T-helper 2 cell (primary cell): ENCODE measurements at places on chromosomes 5 and 9.

- no peak for DNase-seq
Observed at GRCh38 chr9:82790875-82791274, 272.1 kb downstream of the RASEF start.

- DNase-seq, result no peak
Observed at GRCh38 chr5:37840053-37841034, 503 bp upstream of the GDNF start.

DNA sequence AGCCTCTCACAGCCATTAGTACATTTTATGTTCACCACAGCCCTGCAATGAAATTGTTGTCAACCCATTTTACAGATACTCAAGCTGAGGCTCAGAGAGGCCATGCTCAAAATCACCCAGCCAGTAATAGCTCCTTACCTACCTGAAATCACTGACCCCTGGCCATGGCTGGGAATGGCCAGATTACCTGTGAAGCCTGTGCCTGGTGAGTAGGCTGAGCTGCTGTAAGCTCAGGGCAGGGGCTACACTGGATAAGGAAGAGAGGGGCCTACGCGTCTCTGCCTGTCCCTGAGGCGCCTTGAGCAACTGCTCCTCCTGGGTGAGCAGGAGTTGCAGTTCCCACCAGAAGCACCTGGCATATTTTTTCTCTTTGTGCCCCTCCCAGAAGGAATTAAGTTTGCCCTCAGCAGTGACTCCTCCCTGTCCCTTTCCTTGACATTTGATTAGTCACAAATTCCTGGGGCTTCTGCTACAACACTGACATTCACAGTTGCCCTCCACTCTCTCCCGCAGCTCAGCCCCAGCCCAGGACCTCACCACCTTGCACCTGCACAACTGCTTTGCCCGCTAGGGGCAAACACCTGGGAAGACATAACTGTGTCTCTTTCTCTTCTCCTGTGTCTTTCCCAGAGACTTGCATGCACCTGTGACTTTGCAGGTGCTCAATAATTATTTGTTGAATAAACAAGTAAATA is 5.7 kb downstream of the CLTB start:
- no peak for DNase-seq

DNA sequence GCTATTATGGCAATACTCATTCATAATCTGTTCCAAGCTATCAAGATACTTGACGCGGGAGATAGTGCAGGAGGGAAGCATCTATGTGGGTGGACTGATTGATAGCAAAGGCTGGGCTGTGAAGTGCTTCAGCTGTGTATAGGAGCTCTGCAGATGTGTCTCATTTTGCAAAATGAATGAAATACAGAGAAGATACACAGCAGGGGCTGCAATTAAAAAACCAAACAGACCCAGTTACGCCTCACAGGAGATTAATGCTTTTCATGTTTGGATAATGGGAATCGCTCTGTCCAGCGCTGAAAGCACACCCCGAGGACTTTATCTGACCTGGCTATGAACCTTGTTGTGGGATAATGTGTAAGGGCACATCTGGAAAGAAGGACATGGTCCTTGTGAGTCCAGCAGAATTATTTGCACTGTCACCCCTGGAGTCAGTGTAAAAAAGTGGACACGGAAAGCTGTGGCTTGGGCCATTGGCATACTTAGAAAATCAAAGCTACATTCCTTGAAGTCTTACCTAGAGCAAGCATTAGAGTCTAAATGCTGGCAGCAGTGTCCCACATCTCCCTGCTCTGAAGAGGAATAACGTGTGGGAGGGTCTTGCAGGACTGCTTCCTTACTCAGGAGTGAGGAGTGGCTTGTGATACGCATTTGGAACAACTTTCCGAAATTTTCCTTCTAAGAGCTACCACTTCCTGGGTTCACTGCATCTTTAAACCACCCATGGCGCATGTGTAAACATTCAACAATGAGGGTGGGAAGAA is 2.6 kb downstream of the SH3RF2 start:
- DNase-seq, result no peak

- DNase-seq, result no peak
Observed at GRCh38 chr9:8417341-8417740, 617.8 kb upstream of the DMAC1 start.

- no peak for DNase-seq
Observed at GRCh38 chr5:39846144-39846543, 421.4 kb upstream of the DAB2 start.

DNA sequence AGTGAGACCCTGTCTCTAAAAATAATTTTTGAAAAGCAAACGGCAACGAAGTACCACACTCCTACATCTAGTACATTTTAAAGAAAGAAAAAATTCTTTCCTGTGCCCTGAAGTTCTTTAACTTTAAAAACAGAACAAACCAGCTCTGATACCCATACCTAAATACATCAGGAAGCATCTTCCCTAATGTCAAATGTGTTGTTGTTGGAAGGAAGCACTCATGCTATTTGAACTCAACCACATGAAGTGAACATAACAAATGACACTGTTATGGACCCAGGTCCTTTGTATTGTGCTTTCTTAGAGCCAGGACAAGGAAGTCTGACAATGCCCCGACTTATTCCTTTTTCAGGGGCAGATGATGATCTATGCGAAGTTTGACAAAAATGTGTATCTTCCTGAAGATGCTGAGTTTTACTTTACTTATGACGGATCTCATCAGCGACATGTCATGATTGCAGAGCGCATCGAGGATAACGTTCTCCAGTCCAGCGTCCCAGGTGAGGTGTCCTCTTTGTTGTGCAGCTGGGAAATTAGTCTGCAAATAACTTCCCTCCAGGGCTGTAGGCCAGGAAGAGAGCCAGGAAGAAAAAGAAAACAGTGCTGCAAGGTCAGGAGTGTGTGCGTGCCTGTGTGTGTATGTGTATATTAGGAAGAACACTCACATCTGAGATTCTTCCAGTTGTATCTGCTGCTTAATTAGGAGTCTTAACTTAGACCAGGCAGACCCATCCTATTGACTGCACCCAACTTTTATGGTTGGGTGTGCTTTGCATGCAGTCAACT is 123.7 kb downstream of the ARHGEF28 start:
- DNase-seq, result no peak
